ENCODE measurements at places on chromosomes 1 and 21. TPM values are rescaled to one million over a fixed set of nuclear protein-coding genes. Genes with fewer than 3 reads are reported as not detected.

- no peak for DNase-seq
Measured at GRCh38 chr1:88075813-88076212, 608.3 kb upstream of the PKN2 start.

- DNase-seq, result no peak
Measured at GRCh38 chr1:228181645-228182034, 16.0 kb downstream of the IBA57 start.

The FNBP1L gene
- 28.3 TPM for total RNA-seq

GRCh38 chr1:165857046-165857801 is 29.8 kb downstream of the UCK2 start:
- no peak for DNase-seq

DNA sequence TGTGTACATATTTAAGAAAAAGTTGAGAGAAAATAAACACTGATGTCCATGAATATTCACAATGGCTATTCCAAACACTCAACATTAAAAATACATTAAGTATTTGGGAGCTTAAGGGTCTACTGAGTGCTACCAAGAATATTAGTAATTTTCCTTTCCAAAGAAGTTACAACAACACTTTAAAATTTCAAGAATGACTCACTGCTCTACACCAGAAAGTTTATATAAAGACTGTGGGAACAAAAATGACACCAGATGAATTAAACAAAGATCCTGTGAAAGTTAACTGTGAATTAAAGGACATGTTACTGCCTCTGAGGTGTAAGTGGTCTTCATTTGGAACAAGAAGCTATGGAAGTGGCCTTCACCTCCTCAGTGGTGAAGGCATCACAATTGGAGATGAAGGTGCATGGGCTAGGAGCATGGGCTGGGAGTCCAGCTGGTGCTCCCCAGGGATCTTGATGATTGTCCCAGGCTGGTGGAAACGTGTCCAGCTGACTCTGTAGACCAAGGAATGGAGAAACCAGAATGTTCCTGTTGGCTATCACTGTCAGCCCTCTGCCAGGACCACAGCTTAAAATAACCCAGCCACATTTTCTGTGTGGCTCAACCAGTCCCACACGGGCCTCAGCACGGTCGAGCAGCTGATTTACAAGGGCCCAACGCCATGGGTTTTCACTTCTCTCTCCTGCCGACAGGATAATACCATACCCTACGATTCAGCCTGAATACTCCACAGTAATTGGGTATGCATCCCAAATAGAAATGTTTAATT is 28.8 kb downstream of the TAF5L start:
- no peak for DNase-seq

- DNase-seq, result no peak
Measured at GRCh38 chr1:59697150-59697800, 117.5 kb upstream of the HOOK1 start.

DNA sequence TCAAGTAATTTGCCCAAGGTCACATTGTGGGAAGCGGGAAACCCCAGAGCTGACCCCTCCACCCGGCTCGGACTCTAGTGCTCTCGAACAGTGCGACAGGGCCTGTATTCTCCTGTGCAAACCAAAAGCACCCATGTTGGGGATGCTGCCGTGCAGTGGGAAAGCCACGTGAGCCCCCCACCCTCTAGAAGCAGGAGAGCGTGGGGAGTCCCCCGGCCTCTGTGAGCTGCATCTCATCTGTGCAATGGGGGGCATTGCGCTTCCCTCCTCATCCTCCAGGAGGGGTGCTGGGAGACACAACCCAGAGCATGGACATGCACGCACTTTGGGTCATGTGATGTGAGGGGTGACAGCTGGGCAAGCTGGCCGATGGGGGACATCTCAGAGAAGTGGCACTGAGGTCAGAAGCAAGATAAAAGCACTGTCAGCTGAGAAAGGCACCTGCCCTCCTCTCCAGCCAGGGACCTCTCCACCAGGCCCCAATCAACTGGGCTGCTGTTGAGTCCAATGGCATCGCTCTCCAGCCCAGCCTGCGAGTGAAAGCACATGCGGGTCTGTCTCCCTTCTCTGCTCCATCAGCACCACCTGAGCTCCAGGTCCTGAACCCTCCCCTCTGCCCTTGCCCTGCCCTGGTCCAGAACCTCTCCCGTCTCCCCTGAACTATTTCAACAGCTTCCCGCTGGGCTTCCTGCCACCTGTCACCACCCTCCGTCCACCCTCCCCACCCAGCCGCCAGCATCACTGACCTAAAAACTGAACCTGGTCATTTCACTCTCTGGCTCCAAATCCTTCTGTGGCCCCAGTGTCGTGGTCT is 76.4 kb upstream of the IFFO2 start:
- no peak for DNase-seq

- DNase-seq, result peak; percentile 44
Measured at GRCh38 chr1:229759037-229759435, 133.0 kb downstream of the URB2 start.

The WNT3A gene
- 1.5 TPM for total RNA-seq

The SEMA6C gene
- 2.0 TPM for total RNA-seq

DNA sequence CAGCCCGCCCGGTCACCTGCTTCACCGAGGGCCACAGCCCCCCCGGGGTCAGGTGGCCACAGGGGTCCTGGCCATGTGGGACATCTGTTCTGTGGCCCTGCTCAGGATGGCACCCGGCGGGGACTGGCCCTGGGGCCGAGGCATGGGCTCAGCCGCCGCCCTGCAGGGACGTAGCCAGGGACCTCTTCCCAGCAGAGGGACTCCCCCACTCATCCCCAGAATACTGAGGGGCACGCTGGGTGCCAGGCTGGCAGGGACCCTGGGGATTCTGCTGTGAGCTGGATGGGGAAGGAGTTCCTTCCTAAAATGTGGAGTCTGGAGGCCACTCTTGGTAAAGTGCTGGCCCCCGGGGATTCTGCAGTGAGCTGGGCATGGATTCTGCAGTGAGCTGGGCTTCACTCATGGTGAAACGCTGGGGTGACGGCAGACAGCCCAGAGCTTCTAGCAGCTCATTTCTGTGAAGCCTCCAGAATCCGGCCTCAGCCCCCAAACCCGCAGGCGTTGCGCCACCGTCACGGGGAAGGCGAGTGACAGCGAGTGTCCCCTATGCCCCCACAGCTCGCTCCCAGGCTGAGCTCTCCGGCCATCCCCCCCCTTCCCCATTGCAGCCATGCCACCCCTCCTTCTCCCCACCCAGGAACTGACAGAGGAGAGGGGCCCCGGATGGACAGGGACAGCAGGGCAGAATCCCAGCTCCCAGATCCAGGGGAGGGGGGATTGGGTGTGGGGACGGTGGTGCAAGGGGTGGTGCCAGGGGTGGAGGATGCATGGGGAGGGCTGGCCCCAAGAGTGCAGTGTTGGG is 1.4 kb downstream of the ITGB2 start:
- DNase-seq, result no peak

The IKBKE gene
- 28.3 TPM for total RNA-seq

The MAP3K7CL gene
- 1.3 TPM for total RNA-seq

The UHMK1 gene
- 70.4 TPM for total RNA-seq

GRCh38 chr1:5477716-5478115 is 514.5 kb downstream of the NPHP4 start:
- DNase-seq, result no peak

DNA sequence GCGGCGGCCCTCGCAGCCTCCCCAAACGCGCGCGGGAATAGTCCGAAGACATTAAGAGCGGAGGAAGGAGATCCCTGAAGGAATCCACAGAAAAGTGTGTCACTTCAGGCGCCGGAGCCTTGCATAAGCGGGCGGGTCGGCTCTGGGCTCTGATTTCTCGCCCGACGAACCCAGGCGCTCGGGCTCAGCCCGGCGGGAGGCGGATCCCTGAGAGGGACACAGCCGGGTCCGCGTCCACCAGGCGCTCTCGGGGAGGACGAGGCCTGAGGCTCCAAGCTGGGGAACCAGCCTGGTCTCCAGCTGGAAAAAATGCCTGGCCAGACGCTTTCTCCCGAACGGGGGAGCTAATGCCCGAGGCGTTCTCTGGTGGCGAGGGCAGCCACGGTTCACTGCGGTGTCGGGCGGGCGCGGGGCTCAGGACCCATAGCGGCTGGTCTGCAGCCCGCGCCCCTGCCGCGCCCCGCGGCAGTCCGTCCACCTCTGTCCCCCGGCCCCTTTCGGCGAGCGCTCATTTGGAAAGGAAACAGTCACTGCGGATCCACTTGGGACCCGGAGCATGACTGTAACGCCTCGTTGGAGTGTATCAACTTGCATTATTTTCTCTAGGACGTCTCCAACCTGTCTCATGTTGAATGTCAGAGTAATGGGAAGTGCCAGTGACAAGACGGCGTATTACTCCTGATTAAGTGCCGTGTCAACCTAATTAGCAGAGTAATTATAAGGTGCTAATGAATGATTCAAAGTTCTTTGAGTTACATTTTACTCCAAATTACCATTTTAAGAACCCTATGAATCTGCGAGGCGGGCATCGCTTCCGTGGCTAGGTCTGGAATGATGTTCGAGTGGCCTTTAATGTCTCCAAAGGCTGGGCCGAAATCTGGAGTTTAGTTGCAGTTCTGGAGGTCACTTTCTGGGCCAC is 1.6 kb upstream of the BARHL2 start:
- no peak for DNase-seq

- no peak for DNase-seq
Measured at GRCh38 chr1:221347706-221348105, 394.2 kb downstream of the DUSP10 start.

GRCh38 chr1:109840011-109840629 is 70.5 kb upstream of the CSF1 start:
- no peak for DNase-seq

DNA sequence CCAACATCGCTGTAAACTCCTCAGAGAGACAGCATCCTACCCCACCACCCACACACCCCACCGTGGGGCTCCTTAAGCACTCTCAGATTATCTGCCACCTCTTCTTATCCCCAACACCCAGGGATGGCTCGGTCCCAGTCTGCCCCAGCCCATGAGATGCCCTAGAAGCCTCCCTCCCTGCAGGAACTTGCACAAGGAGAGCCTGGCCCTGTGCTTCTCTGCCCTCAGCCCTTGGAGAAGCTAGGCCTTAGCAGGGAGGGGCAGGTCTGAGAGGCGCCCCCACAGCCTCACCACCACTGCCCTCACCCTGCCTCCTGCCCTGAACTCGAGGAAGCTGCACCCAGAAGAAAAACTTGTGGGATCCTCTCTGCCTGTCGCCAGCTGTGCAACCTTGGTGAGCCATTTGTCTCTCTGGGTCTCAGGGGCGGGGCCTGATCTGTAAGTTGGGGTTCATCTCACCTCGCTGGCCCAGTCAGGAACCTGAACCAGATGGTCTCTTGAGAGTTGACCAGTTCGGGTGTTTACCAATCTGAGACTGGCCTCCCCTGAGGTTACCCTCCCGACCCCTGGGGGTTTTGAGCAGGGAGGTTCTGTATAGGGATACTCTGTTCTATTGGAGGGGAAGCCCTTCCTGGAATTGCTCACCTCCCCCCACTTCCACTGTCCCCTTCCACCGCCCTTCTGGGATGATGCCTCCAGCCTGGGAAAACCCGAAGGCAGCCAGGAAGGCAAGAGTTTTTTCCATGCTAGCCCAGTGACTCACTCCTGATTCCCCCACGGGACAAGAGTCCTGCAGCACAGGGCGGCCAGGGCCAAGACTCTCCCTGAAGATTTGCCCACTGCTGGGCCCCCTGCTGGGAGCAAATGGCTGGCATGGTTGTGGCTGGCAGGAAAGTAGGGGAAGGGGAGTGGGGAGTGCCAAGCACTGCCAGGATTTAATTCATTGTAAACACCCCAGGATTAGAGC is at the start of gene S100A3:
Gene S100A3, minus strand, starts transcription at position 537 of the 967 bp plus-strand sequence. CDS start 773 bp downstream, outside the sequence.
- peak; percentile 83 for DNase-seq

DNA sequence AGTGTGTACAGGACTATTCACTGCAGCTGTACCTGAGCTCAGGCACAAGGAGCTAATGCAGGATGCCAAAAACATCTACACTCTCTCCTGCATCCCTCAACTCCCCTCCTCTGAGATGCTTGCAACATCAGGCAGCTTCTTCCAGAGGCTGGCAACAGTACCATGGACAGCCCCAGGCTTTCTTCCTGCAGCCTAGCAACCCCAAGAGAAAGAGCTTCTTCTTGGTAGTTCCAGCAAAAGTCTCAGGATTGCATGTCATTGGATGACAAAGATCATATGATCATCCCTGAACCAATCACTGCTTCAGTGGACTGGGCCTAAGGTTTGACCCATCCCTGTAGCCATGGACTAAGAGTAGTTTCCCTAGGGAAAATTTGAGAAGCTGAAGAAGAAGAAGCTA is 46.7 kb downstream of the CAMK2N1 start:
- DNase-seq, result peak; percentile 30

- peak; percentile 89 for DNase-seq
Measured at GRCh38 chr1:56516539-56517252, 62.7 kb downstream of the PLPP3 start.

The GNG4 gene
- 0.80 TPM for total RNA-seq

GRCh38 chr21:45010096-45010495 is 64.3 kb upstream of the ADARB1 start:
- DNase-seq, result peak; percentile 16

DNA sequence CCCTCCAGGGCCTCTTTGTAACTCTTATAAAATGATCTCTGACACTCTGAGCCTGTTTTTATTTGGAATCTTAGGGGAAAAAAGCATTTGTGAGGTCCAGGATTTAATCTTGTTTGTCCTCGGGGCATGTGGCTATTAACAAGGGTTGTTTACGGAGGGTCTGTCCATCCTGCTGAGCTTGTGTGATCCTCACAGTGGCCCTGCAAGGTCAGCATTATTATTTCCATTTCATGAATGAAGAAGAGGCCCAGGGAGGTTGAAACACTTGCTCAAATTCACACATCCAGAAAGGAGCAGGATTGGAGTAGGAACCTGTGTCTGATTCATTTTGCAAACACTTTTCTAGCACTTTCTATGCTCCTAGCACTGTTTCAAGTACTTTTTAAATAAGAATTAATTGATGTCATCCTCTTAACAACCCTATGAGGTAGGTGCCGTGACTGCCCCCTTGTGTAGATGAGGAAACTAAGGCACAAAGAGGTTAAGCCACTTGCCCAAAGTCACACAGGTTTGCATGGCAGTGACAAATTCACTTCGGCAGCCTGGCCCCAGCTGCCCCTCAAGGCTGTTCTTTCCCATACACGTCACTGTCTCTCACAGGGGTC is 178.9 kb downstream of the MIS18A start:
- DNase-seq, result no peak

GRCh38 chr1:31818206-31818605 is 2.4 kb upstream of the SPOCD1 start:
- no peak for DNase-seq

DNA sequence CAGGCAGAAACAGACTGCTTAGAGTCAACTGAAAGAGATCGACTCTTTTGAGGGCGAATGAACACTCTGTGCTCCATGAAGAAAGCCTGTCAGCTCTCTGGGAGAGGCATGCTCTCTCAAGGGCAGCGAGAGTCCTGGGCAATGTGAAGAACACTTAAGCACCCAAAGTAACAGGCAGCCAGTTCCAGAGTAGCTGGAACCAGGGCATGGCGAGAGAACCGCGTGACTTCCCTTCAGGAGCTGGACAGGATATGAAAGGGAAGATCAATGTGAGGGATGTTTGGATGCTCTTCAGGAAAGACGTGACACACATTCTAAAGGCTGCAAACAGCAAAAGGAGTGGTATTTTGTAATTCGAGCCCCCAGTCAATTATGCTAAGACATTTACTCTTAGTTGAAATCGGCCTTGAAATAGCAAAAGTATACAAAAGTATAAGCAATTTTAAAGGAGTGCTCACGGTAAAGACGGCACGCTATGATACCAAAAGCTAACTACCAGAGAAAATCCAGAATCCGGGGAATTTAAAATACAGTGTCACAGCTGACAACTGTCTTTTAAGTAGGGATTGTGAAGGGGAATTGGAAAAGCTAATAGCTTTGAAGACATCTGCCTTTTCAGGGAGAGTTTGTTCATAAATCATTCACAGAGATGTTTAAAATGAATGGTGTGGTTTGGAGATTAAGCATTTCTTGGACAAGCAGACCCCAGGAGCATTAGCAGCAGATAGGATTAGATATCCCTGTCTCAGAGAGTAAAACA is 20.8 kb downstream of the ADAMTS5 start:
- DNase-seq, result no peak

- no peak for DNase-seq
Measured at GRCh38 chr1:208047476-208047934, 136.6 kb upstream of the CD34 start.

The KPRP gene
- not detected for total RNA-seq

The TMEM51 gene
- 20.8 TPM for total RNA-seq

All from PC-3 (cell line).